ENCODE measurements at places on chromosomes 13 and 19. TPM values are rescaled to one million over a fixed set of nuclear protein-coding genes. Genes with fewer than 3 reads are reported as not detected.

DNA sequence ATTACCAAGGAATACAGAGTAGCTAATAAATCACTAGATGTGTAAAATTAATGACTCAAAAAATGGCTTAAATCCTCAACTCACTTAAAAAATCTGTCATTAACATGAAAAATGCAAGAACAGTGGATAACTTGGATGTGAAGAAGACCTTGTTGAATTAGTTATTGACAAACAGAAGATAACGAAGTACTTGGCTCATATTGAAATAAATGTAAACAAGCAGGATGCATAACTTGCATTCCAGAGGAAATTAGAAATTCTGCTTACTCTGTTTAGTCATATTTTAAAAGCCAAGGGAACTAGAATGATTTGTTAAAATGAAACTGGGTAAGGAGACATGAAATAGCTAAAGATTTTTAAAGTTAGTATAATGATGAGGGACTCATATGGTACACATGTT, 1812.2 kb downstream of the PCDH9 start:
- H3K4me1 ChIP-seq, result no peaks in the 10 kb centered on the region
- DNase-seq, result no peak
- no peak overlapping the region for H3K4me3 ChIP-seq
- no peaks in the 10 kb centered on the region for H3K36me3 ChIP-seq
- no peaks in the 10 kb centered on the region for H3K27me3 ChIP-seq

GRCh38 chr19:16142032-16142580, 1.4 kb upstream of the HSH2D start:
- no peak overlapping the region for H3K27ac ChIP-seq
- H3K27me3 ChIP-seq, result no peaks in the 10 kb centered on the region
- DNase-seq, result no peak
- H3K36me3 ChIP-seq, result no peaks in the 10 kb centered on the region
- no peak overlapping the region for H3K4me3 ChIP-seq
- peaks cover 21% of the 10 kb centered on the region for H3K4me1 ChIP-seq

GRCh38 chr19:51166846-51167490, 24.9 kb downstream of the SIGLEC7 start:
- H3K36me3 ChIP-seq, result no peaks in the 10 kb centered on the region
- H3K27ac ChIP-seq, result no peak overlapping the region
- no peak for DNase-seq
- H3K4me3 ChIP-seq, result no peak overlapping the region
- H3K4me1 ChIP-seq, result peaks cover 5% of the 10 kb centered on the region
- no peaks in the 10 kb centered on the region for H3K27me3 ChIP-seq

MEDAG gene
- 7.8 TPM for total RNA-seq

HRC gene
- 2.1 TPM for total RNA-seq

OR4F17 gene
- total RNA-seq, result not detected

GRCh38 chr13:99408703-99409000, 92.6 kb upstream of the TM9SF2 start:
- no peaks in the 10 kb centered on the region for H3K36me3 ChIP-seq
- H3K27me3 ChIP-seq, result no peaks in the 10 kb centered on the region
- H3K27ac ChIP-seq, result no peak overlapping the region
- H3K4me1 ChIP-seq, result peaks cover 2% of the 10 kb centered on the region
- no peak overlapping the region for H3K4me3 ChIP-seq
- DNase-seq, result no peak

DNA sequence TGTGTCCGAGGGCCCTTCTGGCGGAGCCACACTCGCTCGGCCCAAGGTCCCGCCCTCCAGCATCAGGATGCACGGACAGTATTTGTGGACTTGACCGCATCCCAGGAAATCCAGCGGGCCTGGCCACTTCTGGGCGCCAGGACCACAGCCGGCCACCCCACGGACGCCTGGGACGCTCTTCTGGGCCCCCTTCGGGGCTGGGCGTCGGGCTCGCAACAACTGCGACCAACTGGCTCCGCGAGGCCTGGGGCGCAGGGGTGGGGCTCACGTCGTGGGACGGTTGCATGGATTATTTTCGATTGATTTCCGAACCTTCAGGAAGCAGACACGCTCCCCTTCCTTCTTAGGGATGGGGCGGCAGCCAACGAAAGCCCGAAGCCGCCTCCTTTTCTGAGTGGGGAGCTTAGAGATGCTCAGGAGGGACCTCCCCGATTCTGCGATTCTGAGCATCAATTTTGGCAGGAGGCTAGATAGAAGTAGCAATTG, 521 bp upstream of the NUP58 start:
- no peak for DNase-seq
- peak overlapping the region; percentile 20 for H3K4me3 ChIP-seq
- H3K27me3 ChIP-seq, result no peaks in the 10 kb centered on the region

CRX gene
- total RNA-seq, result not detected

GGN gene
- total RNA-seq, result 0.78 TPM

CYP4F3 gene
- total RNA-seq, result 2.6 TPM

SULT2A1 gene
- not detected for total RNA-seq

FBL gene
- total RNA-seq, result 90.3 TPM

GRCh38 chr13:59829690-59830089, 334.0 kb downstream of the DIAPH3 start:
- H3K4me1 ChIP-seq, result no peaks in the 10 kb centered on the region
- H3K4me3 ChIP-seq, result no peak overlapping the region
- no peak for DNase-seq
- H3K36me3 ChIP-seq, result no peaks in the 10 kb centered on the region

- H3K27ac ChIP-seq, result no peak overlapping the region
- peaks cover 12% of the 10 kb centered on the region for H3K4me1 ChIP-seq
- no peak overlapping the region for H3K4me3 ChIP-seq
- DNase-seq, result no peak
- H3K27me3 ChIP-seq, result no peaks in the 10 kb centered on the region
- no peaks in the 10 kb centered on the region for H3K36me3 ChIP-seq
These were observed 3.7 kb upstream of the RASL11A start for GRCh38 chr13:27266917-27267316.

DNA sequence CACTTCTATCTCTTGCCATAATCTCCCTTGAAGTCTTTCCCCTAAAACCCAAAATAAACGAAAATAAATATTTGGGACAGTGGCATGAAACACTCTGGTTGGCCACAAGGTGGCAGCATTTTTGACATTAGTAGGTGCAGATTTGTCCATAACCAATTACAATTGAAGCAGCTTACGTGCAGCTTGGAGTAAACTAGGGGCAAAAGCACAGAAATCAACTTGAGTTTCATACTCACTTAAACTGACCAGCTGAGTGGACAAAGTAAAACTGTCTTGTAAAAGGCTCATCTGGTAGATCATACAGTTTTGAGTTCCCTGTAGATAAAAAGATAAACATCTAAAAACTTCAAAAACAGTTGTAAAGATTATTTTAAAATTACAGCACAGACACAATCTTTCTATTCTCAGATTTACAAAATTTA, 18.8 kb downstream of the PDCD5 start:
- peak; percentile 32 for DNase-seq
- peaks cover 32% of the 10 kb centered on the region for H3K36me3 ChIP-seq
- H3K27me3 ChIP-seq, result no peaks in the 10 kb centered on the region

DNA sequence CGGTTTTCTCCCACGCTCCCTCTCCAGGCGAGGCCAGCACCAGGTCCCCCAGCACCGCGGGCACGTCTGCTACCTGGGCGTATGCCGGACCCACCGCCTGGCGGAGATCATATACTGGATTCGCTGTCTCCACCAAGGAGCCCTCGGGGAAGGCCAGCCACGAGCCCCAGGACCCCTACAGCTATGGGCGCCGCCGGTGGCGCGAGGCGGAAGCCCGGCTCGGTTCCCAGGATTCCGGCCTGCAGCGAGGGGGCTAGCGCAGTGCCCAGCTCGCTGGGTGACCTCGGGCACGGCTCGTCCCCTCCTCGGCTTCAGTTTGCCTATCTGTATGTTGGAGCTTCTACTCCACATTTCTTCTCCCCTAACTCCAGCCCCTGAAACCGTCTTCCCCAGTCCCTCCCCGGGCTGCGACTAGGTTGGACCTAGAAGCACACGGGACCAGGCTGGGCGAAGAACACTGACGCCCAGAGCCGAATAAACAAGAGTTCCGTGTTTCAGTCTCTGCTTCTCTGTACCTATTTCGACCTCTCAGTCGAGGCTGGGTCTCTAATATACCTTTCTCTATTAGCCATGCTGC, 749 bp upstream of the CPT1C start:
- H3K4me1 ChIP-seq, result peaks cover 33% of the 10 kb centered on the region
- peaks cover 2% of the 10 kb centered on the region for H3K36me3 ChIP-seq
- H3K4me3 ChIP-seq, result peak overlapping the region; percentile 32
- no peak for DNase-seq
- H3K27ac ChIP-seq, result peak overlapping the region; percentile 66

LHB gene
- total RNA-seq, result 45.8 TPM

- no peak for DNase-seq
- H3K27ac ChIP-seq, result no peak overlapping the region
- H3K27me3 ChIP-seq, result no peaks in the 10 kb centered on the region
- peaks cover 3% of the 10 kb centered on the region for H3K4me1 ChIP-seq
These were observed 14.4 kb downstream of the EVI5L start for GRCh38 chr19:7844405-7844804.

DNA sequence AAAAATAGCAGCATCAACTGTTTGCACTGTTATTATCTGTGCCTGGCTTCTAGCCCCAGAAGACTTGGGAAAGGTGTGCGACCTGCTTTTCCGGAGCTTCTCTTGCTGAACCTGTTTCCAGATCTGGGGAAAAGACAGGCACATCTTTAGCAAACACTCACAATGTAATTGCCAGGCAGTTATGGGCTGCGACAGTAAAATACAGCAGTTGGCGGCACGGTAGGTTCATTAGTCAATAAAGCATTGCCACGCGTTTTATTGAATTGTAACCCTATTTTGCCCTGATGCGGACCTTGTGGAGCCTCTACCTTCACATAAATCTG, 223.7 kb upstream of the TSHZ3 start:
- no peak overlapping the region for H3K27ac ChIP-seq
- H3K4me1 ChIP-seq, result no peaks in the 10 kb centered on the region
- DNase-seq, result no peak
- H3K36me3 ChIP-seq, result no peaks in the 10 kb centered on the region
- H3K4me3 ChIP-seq, result no peak overlapping the region
- no peaks in the 10 kb centered on the region for H3K27me3 ChIP-seq

- no peak overlapping the region for H3K27ac ChIP-seq
- DNase-seq, result no peak
- no peaks in the 10 kb centered on the region for H3K27me3 ChIP-seq
- no peaks in the 10 kb centered on the region for H3K4me1 ChIP-seq
- no peaks in the 10 kb centered on the region for H3K36me3 ChIP-seq
These were observed 43.5 kb downstream of the CCL25 start for GRCh38 chr19:8096071-8096470.

GRCh38 chr13:32650705-32651311, 64.6 kb downstream of the PDS5B start:
- no peak overlapping the region for H3K27ac ChIP-seq
- no peaks in the 10 kb centered on the region for H3K36me3 ChIP-seq
- DNase-seq, result peak; percentile 56

- H3K27ac ChIP-seq, result peak overlapping the region; percentile 86
- peak overlapping the region; percentile 51 for H3K4me3 ChIP-seq
- H3K27me3 ChIP-seq, result no peaks in the 10 kb centered on the region
- peaks cover 16% of the 10 kb centered on the region for H3K4me1 ChIP-seq
- DNase-seq, result no peak
- no peaks in the 10 kb centered on the region for H3K36me3 ChIP-seq
These were observed 1.1 kb downstream of the FKBP8 start for GRCh38 chr19:18541992-18542940.

CSNK1A1L gene
- not detected for total RNA-seq

GRCh38 chr13:64688893-64689677, 2541.1 kb downstream of the PCDH9 start:
- no peaks in the 10 kb centered on the region for H3K27me3 ChIP-seq
- no peak overlapping the region for H3K4me3 ChIP-seq
- DNase-seq, result no peak
- no peak overlapping the region for H3K27ac ChIP-seq

GRCh38 chr19:47509973-47510372, 4.9 kb downstream of the NAPA start:
- H3K27ac ChIP-seq, result peak overlapping the region; percentile 82
- peaks cover 82% of the 10 kb centered on the region for H3K4me1 ChIP-seq
- no peaks in the 10 kb centered on the region for H3K36me3 ChIP-seq
- DNase-seq, result peak; percentile 62
- no peak overlapping the region for H3K4me3 ChIP-seq

- peaks cover 6% of the 10 kb centered on the region for H3K4me1 ChIP-seq
- H3K27ac ChIP-seq, result no peak overlapping the region
- no peaks in the 10 kb centered on the region for H3K36me3 ChIP-seq
- H3K4me3 ChIP-seq, result no peak overlapping the region
These were observed 518 bp downstream of the FLT3LG start for GRCh38 chr19:49474542-49474924.

EBI3 gene
- 0.99 TPM for total RNA-seq

DNA sequence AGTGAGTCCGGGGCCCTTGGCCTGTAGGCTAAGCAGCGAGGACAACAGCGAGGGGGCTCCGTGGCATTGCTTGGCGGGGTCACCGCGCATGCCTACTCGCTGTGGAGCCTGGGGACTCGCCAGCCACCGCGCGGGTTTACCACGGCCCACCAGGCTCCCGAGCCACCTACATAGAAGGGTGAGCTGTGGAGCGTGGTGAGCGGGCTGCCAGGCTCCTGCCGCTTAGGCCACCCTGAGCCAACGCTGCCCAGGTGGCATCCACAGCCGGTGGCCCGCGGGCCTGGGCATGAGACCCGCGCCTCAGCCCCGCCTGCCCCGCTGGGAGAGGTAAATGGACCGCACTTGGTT, 31.2 kb downstream of the C1QTNF9 start:
- no peak overlapping the region for H3K4me3 ChIP-seq
- no peak overlapping the region for H3K27ac ChIP-seq
- H3K36me3 ChIP-seq, result no peaks in the 10 kb centered on the region

DNA sequence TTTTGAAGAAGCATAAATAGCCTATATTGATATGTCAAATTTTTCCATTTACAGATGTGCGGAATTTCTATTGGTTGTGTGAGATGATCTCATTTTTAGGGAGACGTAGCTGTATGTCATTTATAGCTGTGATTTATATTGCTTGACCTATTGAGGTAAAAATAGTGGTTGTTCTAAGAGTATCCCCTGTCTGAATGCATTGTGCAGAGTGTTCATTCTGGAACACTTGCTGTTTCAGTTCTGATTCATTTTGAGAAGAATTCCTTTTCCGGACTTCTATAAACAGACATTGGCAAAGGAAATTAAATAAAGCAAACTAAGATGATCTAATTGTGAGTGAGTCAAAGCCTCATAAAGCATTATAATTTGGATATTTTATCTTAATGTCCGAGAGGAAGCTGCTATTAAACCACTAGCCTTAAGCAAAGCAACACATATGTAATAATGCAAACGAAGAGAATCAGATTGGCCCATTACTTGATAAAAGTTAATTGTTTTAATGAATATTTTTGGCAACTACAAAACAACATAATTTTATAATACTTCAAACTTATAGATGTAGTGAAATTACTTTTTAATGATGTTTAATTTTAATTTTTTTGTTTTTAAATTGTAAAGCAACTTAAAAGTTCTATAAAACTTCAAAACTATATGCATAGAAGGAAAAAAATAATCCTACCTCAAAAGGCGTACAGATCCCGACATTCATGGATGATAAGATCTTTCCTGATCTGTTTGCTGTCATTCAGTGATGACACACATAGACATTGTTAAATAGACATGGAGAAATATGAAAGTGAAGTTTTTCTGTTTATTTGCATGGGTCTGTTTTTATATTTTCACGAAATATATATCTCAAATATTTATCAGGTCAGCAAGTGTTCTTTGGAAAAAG, 942.6 kb upstream of the SLC10A2 start:
- H3K27me3 ChIP-seq, result no peaks in the 10 kb centered on the region
- H3K4me1 ChIP-seq, result peaks cover 7% of the 10 kb centered on the region
- H3K27ac ChIP-seq, result no peak overlapping the region
- DNase-seq, result no peak
- H3K4me3 ChIP-seq, result no peak overlapping the region

ZNF550 gene
- total RNA-seq, result 5.7 TPM

ZNF285 gene
- 2.3 TPM for total RNA-seq
